ENCODE measurements at places on chromosomes 4 and X.
A peak's percentile ranks its signal among the peaks of the same experiment; 100 is the strongest.

- DNase-seq, result peak; percentile 95
Measured at GRCh38 chrX:125205133-125205917, 114.3 kb upstream of the TEX13C start.

DNA sequence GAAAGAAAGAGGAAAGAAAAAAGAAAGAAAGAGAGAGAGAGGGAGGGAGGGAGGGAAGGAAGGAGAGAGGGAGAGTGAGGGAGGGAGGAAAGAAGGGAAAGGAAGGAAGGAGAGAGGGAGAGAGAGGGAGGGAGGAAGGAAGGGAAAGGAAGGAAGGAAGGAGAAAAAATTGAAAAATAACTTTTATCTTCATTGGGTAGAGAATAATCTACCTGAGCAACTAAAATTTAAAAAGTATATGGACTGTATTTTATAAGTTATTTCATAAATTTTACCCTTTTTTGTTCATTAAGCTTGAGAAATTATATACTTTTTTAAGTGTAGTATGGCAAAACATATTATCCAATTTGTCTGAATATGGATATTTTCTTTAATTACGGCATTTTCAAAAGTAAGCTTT lies 32.0 kb downstream of the ARSJ start:
- DNase-seq, result no peak

DNA sequence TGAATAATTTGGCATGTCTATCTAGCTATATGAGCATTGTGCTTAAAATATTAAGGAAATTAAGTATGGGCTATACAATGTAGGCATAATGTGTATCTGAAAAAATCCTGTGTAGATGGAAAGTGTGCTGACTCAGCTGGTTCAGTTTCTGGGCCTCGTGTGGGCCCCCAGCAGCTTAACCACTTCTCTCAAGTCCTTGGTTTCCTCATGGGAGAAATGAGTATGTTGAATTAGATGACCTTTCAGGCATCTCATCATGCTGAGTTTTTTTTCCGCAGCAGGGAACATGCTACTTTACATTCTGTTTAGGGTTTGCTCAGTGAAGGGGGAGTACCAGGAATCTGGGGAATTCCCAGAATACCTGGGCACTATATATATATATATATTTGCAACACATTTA lies 30.5 kb downstream of the RHOH start:
- peak; percentile 65 for DNase-seq

DNA sequence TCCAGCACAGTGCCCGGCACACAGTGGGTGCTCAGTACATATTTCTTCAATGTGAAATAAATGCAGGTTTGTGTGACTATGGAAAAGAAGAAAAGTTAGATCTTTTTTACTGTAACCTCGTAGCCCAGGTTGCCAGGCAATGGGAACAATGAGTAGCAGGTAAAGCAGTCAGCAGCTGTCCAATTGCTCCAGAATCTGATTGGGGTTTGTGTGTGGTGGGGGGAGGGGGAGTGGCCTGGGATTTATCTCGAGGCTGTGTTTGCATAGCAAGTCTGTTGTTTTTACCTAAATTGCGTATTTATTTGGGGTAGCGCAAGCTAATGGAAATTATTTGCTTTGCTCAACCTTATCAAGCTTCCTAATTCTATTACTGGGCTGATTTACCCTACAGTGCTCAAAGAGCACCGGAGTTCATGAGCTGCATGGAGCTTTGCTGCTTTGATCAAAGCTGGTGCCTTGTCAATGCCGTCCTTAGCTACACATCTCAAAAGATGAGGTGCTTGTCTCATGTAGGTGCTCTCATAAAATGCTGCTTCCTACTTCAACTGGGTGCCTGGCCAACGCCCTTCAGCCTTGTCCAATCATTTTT lies 145.0 kb upstream of the DGKK start:
- DNase-seq, result no peak

GRCh38 chrX:13110433-13111324 lies 66.3 kb upstream of the FAM9C start:
- peak; percentile 61 for DNase-seq

DNA sequence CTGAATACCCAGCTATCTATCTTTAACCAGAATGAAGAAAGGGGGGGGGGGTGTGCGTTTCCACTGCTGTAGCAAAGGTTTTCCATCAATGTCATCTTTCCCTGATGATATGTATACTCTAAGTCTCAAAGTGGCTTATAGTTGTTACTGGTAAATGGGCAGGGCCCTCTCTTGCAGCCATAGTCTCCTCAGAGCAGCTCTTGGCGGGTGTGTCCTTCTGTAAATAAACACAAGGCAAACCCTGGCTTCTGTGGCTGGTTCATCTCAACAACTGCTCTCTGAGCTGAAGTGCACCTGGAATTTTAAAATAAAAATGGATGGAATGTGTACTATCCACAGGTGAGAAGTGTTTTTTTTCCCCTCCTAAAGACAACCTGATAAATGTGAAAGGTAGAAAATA lies 57.5 kb upstream of the SCML1 start:
- no peak for DNase-seq

DNA sequence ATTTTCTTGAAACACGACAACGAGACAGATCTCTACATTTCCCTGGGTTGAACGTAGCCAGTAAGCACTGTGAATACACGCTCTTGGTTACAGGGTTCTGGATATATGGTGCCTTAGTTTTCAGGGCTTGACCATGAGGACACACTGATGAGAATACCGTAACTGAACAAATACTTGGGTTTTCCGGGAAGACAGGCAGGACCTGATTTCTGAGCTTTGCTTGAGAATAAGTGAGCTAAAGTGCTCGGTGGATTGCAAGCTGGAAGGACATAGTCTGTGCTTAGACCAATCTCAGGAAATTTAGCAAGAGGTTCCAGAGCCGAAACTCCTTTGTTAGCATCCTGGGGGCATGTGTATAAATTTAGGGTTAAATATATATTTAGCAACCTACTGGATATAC lies 876 bp upstream of the TACR3 start:
- DNase-seq, result no peak

GRCh38 chr4:40870150-40870549 lies 120.4 kb downstream of the NSUN7 start:
- no peak for DNase-seq

- DNase-seq, result no peak
Measured at GRCh38 chr4:56575820-56576429, 70.3 kb downstream of the ARL9 start.

- no peak for DNase-seq
Measured at GRCh38 chr4:173280998-173281397, 53.2 kb downstream of the HMGB2 start.

DNA sequence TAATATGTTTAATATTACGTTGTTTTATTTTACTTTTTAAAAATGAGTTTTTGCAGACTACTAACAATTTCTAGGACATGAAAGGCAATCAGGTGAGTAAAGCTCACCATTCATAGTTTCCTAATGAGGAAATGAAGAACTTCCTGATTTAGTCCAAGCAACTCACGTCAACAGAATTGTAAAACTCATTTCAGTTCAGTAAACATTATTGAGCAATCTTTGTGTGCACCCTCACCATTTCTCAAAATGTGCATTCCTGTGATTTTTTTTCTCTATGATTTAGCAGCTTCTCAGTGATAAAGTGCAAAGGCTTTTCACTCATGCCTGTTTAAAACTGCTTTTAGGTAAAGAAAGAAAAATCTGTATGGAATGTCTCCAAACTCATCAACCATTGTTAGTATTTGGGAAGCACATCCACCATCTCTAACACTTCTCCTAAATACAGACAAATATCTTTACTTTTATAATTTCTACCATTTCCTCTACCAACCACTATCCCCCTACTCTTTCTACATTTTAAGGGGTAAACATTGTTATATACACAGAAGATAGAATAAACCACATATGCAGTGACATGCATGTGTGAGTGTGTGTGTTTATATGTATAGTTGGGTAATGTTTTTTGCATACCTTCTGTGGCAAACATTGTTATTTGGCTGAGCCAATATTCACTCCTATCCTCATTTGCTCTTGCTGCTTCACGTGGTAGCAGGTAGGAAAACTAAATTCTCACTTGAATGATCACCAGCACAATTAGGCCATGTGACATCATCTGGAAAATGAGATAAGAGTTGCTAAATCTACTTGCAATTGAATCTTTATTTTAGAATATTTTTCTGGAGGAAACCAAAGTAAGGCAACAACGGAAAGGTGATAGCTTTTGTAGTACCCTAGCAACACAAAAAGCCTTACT lies 54.7 kb upstream of the PRDM8 start:
- DNase-seq, result no peak

- no peak for DNase-seq
Measured at GRCh38 chr4:43353552-43353951, 461.0 kb downstream of the GRXCR1 start.

- DNase-seq, result peak; percentile 81
Measured at GRCh38 chr4:105061731-105062130, 84.9 kb upstream of the TET2 start.

GRCh38 chr4:56445699-56446098 lies 9.6 kb downstream of the PAICS start:
- DNase-seq, result no peak
